ENCODE measurements at places on chromosomes 3 and 15.

DNA sequence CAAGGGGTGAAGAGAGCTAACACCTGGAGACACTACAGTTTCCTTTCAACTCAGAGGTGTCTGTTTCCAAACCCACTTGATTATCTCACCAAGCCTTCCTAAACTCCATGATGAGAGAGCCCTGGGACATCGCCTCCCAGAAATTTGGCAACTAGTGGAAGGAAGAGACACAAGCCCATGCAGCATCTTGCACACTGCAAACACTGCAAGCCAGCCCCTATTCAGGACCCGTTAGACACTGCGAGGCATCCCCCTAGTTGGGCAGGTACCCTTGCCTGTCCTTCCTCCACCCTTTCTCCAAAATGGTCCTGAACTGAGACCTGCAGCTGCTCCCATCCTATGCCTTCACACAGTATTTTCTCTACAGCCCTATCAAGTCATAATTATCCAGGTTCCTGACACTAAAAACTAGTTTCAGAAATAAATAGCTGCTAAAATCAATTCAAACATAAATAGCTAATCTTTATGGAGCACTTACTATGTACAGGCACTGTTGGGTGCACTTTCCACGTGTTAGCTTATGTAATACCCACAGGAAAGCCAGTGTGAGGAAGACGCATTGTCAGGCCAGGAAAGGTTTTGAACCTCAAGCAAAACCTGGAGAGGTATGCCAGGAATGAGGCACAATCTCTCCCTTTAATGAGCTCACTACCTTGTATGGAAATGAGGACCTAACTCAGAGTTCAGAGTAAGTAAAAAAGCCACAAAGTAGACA is 2.8 kb downstream of the MAGI1 start:
- DNase-seq, result no peak

DNA sequence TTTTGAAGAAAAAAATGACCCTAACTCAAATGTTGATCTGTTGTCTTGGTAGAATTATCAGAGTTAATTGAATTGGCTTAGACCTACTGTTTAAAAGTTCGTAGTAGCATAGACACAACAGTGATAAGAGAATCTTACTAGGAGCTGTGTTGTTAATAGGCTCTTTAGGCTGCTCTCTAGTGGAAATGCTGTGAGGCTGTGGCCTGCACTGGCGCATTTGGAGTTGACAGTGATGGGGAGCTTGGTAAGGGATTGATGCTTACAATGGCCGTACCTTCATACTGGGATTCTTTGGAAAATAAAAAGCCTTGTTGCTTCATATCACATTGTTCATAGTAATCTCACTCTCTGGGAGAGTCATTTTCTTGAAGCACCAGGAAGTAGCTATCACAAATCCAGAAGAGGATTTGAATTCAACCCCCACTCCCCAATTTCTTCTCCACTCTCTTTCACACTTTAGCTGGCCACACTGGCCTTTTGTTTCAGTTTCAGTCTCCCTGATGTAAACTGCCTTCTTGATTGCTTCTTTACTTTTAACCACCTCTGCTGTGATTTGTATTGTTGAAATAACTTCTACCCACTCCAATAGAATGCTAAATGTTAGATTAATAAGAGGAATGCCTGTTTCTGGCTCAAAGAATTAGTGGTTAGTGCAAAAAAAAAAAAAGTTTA is 56.6 kb downstream of the CEP63 start:
- no peak for DNase-seq

DNA sequence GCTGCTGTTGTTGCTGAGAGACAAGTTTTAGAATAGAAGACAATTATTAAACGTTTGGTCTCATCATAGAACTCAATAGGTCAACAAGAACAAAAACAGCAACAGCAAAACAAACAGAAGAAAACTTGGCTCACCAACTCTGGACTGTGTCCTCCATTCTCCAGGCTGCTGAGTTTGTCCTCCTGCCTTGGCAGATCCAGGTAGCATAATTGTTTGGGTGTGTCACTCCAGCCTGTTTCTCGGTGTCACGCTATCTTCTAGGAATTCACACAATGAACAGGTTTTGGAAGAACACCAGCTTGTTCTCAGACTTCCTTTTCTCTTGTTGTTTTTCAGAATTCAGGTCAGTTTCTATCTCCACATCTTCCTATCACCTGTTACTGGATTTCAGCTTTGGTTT is 34.7 kb downstream of the ARRDC4 start:
- DNase-seq, result no peak

DNA sequence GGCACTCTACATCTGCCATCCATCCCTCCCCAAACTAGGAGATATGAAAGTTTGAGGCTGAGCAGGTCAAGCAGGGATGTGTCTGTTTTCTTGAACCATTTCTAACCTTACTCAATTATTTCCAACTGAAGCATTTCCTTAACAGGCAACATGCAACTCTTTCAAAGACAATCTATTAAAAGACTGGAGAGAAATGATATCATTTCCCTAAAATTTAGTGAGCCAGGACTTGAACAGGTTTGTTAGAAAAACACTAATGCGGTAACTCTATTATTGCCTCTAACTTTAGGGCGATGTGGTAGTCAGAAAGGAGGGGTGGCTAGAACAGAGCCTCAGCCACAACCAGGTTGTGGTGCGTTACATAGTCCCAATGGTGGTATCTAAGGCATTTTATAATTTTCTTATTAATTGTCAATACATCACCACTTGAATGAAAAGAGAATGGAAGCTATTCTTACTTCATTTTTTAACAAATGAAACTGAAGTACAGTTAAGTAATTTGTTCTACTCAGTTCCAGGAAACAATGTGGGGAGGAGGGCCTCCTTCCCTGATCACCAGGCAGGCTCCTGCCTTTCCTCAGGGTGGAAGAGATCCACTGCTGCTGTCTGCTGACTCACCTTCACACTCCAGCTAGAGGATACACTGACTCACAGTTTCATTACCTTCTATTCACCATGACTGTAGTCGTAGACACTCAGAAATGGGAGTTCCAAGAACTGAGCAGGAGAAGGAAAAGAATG is 22.8 kb downstream of the MYO1E start:
- no peak for DNase-seq

GRCh38 chr3:81788610-81789009 is 27.2 kb upstream of the GBE1 start:
- no peak for DNase-seq

DNA sequence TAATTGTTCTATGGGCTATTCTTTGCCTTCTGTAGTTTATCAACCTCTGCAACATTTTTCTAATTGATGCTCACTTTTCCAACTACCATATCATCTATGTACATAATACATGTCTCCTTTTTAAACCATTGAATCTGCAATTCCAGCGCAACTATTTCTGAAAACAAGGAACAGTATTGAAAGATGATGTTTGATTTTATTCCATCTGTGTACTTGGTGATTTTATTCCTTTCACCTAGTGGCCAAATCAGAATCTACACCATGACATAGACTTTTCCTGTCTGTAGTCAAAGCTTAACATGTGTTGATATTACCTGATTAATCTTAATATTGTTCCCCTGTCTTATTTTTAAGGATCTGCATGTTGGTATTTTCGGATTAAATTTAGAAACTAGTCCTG is 13.0 kb downstream of the NKTR start:
- no peak for DNase-seq

DNA sequence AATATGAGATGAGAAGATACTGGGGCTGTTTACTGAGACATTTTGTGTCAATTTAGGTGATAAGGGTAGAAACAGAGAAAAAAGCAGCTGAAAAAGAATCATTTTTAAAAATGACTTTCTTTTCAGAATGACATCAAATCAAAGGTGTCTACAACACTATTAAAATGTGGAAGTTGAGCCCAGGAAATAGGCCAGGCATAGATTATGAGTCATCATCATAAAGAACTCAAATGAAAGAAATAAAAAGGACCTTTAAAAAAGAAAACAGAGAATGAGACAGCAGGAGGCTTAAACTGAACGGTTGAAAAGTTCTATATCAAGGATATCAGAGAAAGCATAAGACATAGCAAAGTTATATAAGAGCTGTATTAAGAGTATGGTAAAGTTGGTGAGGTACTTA is 442.5 kb downstream of the CNTN6 start:
- no peak for DNase-seq

DNA sequence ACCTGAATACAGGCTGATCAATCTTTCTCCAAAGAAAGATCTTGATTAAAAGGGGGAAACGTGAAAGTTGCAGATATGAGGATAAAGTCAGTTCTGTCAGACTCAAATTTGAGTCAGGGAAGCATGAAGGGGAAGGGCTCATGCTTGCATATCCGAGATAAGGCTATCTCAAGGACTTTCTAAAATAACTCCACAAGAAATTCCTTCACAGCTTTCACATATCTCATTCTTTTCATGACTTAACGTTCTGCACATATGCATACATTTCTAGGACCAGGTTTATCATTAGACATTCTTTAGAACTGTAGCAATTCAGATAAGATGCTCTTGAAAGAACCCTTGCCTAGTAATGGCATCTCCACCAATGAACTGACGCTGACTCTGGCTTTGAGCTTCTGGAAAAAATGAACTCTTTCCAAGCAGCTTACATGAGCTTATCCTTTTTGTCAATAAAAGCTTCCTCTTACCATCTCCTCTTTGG is 15.9 kb downstream of the SH3GL3 start:
- no peak for DNase-seq

DNA sequence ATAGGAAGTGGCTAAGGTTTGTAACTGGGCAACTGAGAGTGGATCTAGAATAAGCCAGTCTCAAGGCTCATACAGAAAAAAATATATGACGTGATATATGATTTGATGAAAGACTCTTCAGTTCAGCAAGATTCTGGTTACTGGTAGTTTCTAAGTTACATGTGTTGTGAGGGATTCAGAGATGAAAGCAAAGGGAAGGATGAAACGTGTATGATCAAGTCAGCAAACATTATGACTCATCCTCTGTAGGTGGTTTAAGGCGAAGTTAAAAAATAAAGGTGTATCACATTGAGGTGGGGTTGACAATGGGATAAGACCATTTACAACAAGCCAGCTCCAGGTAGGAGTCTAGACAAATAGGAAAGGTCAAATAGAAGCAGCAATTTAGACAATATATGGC is 16.2 kb downstream of the TERC start:
- DNase-seq, result no peak

DNA sequence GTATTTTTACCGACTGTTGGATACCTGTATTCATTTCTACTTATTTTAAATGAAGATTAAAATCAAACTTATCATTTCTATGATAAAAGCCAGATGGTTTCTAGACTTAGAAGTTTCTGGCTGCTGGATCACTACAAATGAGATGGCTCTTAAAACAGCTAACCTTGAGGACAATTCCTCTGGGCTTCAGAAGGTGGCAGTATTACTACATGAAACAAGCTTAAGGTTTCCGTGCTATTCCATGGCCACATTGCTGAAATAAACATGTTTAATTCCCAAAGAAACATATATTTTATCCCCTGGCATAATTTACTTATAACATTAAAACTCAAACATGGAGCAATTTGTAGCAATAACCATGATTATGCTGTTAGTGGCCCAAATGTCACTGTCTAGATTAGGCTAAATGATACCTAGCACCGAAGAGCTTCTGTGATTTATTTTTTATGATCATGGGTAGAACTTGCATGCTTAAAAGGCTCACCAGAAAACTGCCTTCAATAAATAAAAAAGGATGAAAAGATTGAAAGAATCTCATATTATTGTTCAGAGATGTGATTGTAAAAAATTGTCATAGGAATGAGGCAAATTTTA is 204.0 kb upstream of the NANOGP8 start:
- no peak for DNase-seq

DNA sequence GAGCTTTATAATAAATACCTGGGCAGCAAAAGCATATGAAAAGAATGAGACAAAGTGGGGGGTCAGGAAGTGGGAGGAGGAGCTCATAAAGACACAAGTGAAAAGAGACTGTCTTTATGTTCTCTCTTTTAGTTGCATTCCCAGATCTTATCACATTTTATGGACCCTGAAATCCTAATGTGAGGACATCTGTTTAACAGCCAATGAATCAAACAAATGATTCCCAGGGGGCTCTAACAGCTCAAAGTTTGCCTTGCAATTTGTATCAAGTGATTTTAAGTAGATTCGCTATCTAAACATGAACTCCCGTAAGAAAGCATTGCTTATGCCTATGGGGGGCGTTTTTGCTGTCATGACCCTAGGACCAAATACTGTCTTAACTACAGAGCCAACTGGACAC is 332.3 kb upstream of the CNTN4 start:
- no peak for DNase-seq

DNA sequence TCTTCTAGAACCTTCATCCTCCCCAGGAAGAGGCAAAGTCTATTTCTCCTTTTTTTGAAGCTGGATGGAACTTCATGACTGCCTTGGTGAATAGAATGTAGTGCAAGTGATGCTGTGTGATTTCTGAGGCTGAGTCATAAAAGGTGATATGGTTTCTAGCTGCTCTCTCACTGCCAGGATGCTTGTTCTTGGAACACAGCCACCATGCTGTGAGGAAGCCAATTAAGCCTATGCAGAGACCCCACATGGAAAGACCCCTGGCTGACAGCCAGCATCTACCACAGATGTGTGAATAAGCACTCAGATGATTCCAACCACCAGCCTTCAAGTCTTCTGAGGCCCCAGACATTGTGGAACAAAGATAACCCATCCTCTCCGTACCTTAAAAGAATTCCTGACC is 57.0 kb downstream of the ISL2 start:
- no peak for DNase-seq

DNA sequence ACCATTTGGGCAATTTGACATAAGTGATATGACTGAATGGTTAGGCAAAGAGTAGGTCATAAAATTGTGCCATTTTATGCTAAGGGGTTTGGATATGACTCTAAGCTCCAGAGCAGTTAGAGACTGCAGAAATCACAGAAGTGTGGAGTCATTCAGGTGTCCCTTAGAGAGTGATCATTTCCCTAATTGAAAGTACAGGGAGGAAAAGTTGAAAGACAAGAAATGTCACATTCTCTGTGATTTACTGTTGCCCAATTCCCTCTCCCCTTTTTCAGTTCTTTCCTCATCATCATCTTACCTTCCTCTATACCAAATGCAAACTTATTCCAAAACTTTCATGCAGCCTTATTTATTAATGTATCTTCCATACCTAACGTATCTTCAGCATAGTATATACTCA is 2.7 kb upstream of the GOLGB1 start:
- DNase-seq, result no peak

DNA sequence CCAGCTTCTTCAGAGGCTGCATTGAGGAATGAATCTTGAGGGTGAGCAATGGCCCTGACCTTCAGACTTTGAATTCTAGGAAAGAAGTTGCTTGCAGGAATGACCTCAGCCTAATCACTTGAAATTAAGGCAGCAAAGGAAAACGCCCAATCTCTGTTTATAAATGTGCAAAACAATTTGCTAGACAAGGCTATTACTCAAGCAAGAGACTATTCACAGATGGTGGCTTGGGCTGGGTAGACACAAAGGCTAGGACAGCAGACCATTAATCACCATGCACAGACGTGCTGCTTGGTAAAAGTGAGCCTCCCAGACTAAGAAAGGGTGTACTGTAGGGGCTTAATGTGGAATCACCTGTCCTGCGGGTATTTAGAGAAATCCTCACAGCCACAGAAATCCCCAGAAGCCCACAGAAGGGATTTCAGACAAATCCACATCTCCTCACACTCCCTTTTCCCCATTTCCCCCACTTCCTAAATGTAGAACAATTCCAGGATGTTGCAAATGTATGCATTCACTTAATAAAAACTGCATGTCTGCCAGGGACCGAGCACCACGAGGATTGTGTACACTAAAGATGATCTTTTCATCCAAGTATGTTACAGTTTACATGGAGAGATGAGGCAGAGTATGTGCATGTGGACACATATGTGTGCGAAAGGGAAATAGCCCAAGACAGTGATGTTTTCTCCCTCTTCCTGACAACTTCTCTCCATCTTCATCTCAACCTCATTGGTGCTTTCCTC is 259.5 kb downstream of the THSD4 start:
- no peak for DNase-seq

Data from stimulated activated CD4-positive, alpha-beta T cell treated with anti-CD3 and anti-CD28 coated beads, Interleukin-1b, Interleukin-23, amount 100 ng/mL, for 4 hours (primary cell).